ENCODE measurements at places on chromosomes 2 and 18.

DNA sequence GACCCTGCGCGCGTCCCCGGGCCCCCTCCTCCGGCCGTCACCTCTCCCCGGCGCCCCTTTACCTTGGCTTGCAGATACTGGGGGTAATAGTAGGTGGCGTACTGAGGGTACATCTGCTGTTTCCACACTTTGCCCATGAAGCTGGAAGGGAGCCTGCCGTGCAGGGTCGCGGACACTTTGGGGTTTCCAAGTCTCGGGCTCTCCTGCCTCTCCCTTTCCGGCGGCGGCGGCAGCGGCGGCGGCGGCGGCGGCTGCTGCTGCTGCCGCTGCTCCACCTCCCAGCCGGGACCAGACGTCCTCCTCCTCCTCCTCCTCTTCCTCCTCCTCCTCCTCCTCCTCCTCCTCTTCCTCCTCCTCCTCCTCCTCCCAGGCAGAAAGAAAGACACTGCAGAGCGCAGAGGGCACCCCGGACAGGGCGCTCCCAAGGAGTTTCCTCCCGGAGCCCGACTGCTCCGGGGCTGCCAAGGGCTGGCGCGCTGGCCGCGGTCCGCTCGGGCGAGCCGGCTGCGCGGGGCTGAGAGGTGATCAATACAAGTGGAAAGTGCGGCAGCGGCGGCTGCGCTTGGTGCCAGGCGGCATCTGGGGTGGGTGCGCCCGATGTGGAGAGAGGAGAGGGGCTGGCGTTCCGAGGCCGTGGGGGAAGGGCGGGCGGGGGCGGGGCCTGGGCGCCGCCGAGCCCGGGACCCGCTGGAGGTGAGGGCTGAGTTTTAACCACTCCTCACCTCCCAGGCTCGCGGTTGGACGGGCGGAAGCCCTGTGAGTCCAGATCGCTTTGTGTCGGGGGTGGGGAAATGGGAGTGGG is at the start of gene RBMS1:
Gene RBMS1, minus strand, starts transcription at position 581 of the 802 bp plus-strand sequence. Its CDS starts 444 bp downstream, at position 137.
- no peak for DNase-seq

DNA sequence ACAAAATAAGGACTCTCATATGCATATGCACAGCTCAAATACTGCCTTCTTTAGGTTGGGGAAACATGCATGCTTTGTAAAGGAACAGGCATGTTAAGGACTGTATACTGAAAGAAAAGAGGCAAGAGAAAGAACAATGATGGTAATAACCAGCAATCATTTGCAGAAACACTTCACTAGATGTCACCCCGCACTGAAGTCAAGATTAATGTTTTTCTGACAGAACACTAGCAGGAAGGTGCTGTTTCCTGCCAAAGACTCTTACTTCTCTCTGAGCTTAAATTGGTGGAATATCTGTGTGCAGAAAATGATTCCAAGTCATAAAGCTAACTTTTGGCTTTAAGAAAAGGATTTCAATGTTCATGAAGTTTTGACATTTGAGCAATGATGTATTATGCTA is 19.3 kb upstream of the CSRNP3 start:
- peak; percentile 50 for DNase-seq

GRCh38 chr2:239954166-239955086 is 70.7 kb downstream of the NDUFA10 start:
- DNase-seq: no peak

- no peak for DNase-seq
Measured at GRCh38 chr2:225069477-225069876, 27.2 kb upstream of the DOCK10 start.

DNA sequence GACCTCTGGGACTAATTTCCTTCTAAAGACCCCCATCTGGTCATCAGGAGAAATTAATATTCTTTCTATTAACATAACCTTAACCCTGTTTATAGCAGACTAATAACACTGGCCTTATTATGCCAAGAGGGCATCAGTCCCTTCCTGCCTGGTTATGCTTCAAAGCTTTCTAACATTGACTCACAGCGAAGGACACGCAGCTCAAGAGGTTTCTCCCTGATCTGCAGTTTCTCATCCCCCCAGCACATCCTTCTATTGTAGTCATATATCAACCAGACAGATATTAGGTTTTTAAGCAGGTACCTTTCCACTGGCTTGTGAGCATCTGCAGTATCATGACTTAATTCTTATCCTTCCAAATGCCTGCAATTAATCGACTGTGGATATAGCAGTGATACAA is 100.0 kb upstream of the CXCR4 start:
- no peak for DNase-seq

DNA sequence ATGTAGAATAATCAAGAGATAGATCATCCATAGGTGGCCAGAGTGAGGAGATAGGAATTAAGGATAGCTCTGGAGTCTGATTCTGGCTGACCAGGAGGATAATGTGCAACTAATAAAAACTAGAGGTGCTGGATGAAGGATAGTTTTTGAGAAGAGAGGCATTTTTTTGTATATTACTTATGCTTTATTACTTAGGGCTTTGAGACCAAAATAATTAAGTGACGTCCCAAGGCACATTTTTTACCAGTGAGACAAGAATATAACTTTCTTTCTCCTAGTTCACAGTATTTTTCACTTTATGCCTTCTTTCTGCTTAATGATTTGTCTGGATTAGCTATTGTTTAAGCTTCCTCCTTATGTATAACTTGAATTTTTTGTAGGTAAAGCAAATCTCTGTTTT is 756.6 kb downstream of the TSN start:
- DNase-seq: no peak

- no peak for DNase-seq
Measured at GRCh38 chr18:44411262-44411905, 269.3 kb upstream of the SETBP1 start.

DNA sequence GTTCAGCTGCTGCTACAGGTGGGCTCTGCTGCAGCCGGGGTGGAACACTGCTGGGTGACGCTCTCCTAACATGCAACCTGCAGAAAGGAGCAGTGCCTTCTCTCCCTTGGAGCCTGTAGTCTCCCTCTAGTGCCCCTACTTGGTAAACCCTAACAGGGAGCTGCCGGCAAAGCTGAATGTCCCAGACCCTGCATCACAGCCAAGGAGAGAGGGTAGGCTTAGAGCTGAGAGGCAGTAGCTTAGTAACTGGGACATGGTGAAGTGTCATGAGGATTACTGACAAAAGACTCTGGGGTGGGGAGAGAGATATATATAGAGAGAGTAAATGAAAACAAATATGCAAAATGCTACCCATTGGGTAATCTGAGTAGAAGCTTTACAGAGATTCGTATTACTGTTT is 9.9 kb downstream of the NCAPH start:
- DNase-seq: no peak

GRCh38 chr18:44729631-44730101 is 49.0 kb downstream of the SETBP1 start:
- no peak for DNase-seq

GRCh38 chr18:41681138-41681880 is 273.7 kb upstream of the PIK3C3 start:
- DNase-seq: no peak

GRCh38 chr2:85009019-85009618 is 38.2 kb downstream of the KCMF1 start:
- no peak for DNase-seq

- no peak for DNase-seq
Measured at GRCh38 chr2:64825831-64826491, 163.2 kb upstream of the SLC1A4 start.

GRCh38 chr2:223970343-223971128 is 13.3 kb downstream of the MRPL44 start:
- DNase-seq: peak; percentile 70

DNA sequence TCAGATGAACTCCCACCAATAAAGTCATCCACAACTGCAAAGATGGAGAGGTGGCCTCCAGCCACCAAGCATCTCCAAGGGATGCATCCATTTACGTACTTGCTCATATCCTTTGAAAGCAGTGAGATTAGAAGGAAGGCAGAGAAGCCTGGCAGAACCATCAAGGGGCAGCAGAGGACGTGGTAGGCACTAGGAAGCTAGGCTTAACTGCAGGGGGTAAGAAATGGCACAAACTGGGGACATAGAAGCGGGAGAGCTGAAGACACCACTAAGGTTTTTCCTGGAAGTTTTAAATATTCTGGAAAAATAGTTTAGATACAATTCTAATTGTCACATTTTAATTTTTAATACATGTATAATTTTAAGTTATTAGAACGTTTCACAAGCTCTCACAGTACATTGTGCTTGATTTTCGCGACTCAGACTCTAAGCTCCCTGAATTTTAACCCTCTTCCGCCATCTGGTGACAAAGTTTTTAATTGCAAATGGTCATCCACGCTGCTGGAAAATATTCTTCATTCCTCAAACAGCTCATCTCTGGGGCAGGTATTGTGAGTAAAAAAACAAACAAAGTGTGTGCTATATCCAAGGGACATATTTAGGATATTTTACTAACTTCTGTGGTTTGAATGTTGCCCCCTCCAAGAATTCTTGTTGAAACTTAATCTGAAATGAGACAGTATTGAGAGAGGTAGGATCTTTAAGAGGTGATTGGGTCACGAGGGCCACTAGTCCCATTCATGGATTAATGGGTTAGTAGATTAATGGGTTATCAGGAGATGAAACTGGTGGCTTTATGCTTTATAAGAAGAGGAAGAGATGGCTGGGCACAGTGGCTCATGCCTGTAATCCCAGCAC is 1.6 kb upstream of the PSTPIP2 start:
- DNase-seq: peak; percentile 65

- no peak for DNase-seq
Measured at GRCh38 chr2:11404376-11405073, 60.1 kb upstream of the ROCK2 start.

- no peak for DNase-seq
Measured at GRCh38 chr18:13227910-13228309, 9.3 kb downstream of the LDLRAD4 start.

DNA sequence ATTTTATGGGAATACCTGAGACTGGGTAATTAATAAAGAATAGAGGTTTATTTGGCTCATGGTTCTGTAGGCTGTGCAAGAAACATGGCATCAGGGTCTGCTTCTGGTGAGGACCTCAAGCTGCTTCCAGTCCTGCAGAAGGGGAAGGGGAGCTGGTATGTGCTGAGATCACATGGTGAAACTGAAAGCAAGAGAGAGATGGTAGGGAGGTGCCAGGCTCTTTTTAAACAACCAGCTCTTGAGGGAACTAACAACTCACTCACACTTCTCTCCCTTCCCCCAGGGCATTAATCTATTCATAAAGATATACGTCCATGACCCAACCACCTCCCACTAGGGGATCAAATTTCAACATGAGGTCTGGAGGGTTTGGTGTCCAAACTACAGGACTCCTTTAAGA is 40.1 kb downstream of the AGPS start:
- no peak for DNase-seq

DNA sequence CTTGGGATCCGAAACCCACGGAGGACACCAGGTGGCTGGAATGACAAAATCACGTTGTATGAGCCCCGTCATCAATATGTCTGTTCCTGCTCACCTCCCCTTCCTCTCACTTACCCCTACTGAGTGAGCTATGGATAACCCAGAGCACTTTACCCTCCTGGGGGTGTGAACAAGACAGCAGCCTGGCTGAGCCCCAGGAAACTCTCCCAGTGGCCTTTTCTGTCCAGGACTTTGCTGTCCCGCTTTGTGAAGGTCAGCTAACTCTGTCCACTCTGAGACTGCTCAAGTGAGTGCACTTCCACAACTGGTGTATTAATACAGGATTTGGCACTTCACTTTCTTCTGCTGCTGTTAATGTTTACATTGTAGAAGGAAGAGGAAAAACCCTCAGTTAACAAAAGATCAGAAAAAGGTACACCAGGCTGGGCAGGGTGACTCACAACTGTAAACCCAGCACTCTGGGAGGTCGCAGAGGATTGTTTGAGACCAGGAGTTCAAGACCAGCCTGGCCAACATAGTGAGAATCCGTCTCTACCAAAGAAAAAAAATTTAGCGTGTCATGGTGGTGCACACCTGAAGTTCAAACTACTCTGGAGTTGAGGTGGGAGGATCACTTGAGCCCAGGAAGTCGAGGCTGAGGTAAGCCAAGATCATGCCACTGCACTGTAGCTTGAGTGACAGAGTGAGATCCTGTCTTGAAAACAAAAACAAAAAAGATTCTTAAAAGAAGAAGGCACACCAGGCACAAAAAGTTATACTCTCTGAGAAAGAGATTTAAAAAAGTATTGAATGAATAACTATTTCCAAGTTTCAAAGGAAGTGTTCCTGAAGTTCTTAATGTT is 90.3 kb downstream of the CLHC1 start:
- no peak for DNase-seq

GRCh38 chr2:12463189-12463588 is 253.5 kb upstream of the TRIB2 start:
- no peak for DNase-seq

DNA sequence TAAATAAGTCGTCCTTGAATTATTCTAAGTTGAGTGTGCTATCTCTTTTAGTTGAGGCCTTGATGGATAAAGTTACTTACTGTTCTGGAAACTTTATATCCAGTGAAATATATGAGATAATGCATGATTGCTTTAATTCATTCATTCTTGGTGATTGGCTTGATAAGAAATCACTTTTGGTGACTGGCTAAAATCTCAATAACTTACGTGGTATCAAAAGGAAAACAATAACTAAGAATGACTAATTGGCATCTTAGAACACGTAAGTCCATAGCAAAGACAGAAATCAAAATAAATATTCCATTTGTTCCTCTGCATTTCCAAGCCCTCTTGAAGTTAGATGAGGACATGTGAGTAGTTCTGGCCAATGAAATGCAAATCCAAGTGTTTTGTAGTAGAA is 251.6 kb downstream of the NUP35 start:
- DNase-seq: no peak

DNA sequence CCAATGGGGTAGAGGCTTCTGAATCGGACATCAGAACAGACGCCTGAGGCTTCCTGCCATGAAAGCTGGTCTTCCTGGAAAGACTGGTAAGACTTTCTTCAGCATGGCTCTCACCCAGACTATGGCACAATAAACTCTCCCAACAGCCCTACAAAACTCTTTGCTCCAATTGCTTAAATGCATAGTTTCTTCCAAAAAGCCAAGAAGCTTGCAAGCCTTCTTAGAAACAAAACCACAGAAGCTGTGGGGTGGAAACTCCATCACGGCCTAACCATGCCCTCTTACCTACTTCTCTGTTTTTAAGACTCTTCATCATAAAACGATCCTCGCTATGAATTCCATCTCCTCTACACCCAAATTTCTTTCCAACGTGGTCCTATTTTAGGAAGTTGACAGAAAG is 48.2 kb downstream of the PAX8 start:
- DNase-seq: no peak

GRCh38 chr2:112021781-112022231 is 33.3 kb upstream of the TMEM87B start:
- no peak for DNase-seq

DNA sequence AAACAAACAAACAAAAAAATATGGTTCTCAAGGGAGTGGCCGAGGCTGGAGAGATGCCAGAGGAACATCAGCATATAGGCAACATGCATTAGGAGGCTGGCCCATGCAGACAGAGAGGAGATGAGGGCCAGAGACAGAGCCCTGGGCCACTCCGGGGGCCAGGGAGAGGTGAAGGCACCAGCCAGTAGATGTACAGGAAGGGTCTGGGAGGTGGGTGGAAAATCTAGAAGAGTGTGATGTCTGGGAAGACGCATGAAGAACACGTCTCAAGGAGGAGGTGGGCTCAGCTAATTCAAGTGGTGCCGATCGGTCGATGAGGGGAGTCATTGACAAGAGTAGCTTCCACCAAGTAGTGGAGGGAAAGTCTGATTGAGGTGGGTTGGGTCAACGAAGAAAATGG is 79.9 kb downstream of the ZCCHC2 start:
- DNase-seq: no peak

GRCh38 chr2:166179201-166179600 is 51.4 kb upstream of the SCN1A start:
- no peak for DNase-seq

Measured in NCI-H446 (cell line).